ENCODE measurements at places on chromosomes 2 and 18.

DNA sequence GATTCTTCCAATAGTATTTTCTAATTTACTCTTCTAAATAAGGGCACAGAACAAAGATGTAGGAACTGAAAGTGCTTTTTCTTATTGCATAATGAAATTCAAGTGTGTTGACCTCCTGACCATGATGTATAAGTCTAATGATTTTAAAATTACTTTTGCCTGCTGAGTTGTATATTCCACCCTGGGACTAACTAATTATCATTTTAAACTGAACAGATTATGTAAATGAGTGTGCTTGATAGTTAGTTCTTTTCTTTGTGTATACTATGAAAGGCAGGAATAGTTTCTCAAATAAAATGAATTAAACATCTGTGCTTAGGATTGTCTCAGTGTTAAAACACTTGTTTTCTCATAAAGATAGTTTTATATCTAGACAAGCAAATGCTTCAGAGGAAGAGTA is 284.5 kb downstream of the RIT2 start:
- no peak for DNase-seq

- no peak for DNase-seq
Measured at GRCh38 chr2:100285011-100285410, 37.3 kb downstream of the LONRF2 start.

DNA sequence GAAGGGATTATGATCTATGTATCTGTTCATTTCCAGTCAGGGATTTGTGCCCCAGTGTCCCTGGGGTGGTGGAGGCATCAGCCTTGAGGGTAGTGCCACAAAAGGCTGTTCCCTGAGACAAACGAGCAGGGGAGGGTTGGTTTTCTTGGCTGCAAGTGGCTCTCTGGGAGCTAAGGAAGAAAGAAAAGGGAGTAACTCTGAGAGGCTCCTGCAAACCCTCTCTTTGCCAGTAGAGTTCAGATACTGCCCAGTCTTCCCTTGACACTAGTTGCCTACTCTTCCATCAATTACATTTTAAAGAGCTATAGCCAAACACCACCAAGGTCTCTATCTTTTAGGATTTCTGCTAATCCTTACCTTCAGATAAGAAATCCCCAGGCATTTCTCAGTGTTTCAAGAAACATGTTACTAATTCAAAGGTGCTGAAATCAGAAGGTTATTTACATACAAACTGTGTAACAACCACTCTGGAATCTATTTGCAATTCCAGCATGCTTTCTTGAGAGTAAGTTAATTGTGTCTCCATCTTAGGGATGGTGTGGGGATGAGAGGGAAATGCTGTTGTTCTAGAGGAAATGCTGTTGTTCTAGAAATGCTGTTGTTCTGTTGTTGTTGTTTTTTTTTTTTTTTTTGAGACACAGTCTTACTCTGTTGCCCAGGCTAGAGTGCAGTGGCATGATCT is 18.7 kb upstream of the KCTD1 start:
- DNase-seq: no peak

DNA sequence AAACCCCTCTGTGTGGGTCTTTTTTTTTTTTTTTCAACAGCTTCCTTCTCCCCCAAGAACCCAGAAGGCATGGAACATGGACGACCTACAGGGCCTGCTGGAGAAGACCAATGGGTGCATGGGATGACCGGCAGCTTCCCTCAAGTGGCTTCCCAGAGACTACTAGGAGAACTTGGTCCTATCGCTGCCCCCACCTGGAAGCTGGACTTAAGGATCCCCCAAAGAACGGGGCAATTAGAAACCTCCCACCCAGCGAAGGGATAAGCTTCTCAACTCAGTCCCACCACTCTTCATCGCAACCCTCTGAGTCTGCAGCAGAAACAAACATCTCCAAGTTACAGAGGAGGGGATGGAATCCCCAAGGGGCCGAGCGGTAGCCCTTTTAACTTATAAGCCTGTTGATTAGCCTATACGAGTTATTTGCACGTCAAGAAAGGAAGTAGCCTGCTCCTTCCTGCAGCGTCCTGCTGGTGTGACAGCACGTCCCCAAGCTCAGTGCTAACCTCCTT is 1.4 kb downstream of the ACTR1B start:
- no peak for DNase-seq

DNA sequence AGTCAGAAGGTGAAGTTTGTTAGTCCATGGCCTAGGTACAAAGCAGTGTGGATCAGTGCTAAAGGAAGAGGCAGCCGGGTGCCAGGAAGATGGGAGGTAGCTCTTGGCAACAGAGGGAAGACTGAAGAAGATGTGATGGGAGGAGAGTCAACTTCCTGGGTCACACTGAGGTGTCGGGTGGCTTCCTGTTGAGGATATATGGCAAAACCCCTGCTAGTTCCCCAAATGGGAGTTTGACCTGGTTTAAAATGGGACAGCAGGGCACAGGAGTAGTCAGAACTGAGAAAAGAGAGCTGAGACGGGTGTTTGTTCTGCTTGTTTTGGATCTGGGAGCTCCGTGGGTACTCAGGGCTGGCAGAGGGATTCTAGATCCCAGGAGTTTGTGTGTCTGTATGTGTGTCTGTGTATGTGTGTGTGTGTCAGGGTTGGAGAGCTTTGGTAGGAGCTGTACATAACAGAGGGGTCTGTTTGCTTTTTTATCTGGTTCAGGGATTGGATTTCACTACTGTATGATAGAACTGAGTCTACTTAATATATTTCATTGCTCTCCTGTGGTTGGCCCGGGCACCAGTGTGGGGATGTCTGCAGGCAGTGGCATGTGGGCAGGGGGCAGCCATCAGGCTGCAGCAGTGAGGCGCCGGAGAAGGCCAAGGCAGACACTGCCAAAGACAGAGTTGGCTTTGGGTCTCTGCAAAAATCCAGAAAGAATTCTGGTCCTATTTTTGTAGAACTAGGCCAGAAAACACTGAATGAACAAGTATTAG is 17.1 kb downstream of the MXD1 start:
- DNase-seq: no peak
